Cerebellar nuclear complex (tissue), 1 donor: ENCODE measurements at places on chromosomes 7 and 10.

DNA sequence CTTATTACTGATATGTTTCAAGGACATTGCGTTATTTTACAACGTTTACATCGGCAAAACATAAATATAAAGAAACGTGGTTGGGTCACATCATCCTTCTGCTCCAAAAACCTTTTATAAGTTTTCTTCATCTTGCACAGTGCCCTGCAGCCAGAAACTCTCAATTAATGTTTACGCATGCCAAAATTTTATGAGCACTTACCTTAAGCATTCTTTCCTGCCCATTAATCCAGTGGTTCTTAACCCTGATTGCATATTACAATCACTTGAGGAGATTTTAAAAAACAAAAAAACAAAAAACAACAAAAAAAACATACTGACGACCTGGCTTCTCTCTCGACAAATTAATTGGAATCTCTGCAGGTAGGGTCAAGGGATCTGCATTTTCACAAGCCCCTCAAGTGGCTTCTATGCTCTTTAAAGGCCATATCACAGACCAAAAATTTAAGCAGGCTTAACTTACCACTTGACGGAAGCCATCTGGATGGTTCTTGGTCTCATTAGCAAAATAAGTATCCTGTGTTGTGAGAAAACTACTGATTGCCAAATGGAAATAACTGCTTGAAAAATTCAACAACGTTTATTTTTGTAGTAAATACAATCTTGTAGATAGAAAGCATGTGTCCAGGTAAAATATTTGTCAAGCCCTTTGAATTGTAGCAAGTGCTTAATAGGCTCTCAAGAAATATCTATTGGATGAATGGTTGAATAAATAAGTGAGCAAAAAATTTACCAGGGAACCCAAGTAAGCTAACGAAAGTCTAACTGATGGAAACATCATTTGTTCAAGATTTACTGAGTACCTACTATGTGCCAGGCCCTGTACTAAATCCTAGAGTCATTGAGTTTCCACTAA lies 30.9 kb upstream of the SLC16A12 start:
- no peak for DNase-seq

DNA sequence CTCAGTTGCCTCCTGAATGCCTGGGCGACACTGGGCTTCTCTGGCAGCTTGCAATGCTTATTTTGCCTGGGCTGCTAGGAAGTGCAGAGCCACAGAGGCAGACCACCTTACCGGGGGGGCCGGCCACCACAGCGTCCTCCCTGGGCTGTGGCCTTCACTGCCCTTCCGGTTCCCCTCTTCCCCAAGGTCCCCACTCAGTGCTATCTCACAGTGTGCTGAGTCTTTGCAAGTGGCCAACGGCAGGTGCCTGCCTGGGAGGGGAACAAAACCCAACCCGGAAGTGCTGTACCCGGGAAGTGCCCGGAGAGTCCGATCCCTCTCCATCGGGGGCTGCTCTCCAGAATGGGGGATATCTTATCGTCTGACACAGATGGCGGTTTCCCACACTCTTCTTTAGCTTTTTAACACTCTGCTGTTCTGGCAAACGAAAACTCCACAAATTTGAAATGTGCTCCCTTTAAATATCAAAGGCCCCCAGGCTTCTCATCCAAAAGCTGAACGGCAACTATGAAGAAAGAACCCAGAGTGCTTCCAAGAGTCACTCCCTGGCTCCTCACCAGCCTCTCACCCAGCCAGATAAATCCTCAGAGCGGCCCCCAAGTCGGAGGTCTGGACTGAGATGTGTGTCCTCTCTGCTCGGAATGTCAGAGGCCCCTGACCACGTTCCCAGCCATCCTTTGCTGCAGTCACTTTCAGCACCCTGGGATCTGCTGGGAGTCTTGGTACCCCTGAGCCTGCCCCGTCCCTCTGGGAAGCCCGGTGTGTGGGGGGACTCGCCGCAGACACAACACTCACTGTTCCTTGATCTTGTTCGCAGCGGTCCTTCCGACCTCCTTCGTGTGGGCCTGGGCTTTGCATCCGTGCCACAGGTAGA lies 165.1 kb downstream of the SVIL start:
- no peak for DNase-seq

GRCh38 chr7:112293416-112293815 lies 86.9 kb downstream of the ZNF277 start:
- no peak for DNase-seq

- DNase-seq: no peak
These were observed 138.9 kb downstream of the ADK start for GRCh38 chr10:74289951-74290350.

DNA sequence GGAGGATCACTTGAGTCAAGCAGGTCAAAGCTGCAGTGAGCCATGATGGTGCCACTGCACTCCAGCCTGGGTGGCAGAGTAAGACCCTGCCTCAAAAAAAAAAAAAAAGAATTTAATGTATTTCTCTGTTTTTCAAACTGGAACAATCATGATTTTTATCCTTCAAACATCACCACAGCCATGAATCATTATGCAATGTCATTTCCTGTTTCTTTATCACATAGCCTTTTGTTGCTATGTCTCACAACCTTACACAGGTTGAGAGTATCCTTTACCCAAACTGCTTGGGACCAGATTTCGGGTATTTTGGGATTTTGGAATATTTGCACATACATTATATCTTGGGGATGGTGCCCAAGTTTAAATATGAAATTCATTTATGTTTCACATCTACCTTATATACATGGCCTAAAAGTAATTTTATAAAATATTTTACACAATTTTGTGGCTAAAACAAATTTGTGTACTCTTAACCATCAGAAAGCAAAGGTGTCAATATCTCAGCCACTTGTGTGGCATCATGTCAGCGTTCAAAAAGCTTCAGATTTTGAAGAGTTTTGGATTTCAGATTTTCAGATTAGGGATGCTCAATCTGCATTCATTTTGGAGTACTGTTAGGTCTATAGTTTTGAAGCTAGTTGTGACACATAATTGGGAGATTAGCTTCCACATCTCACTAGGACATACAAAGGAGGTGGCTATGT lies 8.2 kb downstream of the NT5C3A start:
- no peak for DNase-seq

GRCh38 chr7:30594048-30594539 lies 584 bp upstream of the GARS1 start:
- DNase-seq: no peak

- no peak for DNase-seq
These were observed 23.0 kb downstream of the LHPP start for GRCh38 chr10:124484661-124485060.

GRCh38 chr7:155066417-155066950 lies 3.6 kb upstream of the HTR5A start:
- no peak for DNase-seq

GRCh38 chr7:12884033-12884432 lies 196.6 kb downstream of the ARL4A start:
- no peak for DNase-seq

GRCh38 chr10:110137142-110137545 lies 70.3 kb upstream of the MXI1 start:
- DNase-seq: peak; percentile 59

DNA sequence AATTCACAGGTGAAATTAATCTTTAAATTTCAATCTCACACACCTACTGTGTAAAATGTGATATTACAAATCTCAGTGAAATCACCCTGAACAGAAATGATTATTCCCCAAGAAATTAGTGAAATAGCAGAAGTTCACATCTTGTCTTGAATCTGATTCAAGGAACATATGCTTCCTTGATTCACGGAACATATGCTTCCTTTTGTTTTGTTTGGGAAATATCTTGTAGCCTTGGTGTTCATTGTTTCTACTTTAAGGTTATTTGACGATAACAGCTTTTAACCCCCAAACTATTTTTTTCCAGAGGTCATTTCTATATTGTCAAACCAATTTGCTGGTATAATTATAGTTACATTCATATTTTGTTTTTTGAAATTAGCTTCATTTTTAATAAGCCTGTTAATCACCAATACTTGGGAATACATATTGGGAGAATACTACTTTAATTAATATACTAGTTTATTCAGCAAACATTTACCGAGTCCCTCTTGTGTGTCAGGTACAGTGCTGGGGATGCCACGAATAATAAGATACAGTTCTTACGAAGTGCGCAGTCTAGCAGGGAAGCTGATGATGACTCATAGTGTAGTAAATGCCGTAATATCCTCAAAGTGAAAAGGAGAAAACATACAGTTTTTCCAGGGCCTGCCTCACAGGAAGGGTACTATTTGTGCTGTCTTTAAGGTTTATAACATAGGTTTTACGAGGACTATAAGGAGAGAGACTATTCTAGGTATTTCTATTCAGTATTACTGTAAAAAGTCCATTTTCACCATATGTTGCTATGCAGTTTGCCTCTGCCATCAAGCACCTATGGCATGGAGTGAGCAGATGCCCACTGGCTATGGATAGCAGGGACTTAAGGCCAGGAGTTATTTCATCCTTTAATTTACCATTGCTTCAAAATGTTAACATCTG lies 32.5 kb downstream of the PRKAR2B start:
- DNase-seq: no peak

DNA sequence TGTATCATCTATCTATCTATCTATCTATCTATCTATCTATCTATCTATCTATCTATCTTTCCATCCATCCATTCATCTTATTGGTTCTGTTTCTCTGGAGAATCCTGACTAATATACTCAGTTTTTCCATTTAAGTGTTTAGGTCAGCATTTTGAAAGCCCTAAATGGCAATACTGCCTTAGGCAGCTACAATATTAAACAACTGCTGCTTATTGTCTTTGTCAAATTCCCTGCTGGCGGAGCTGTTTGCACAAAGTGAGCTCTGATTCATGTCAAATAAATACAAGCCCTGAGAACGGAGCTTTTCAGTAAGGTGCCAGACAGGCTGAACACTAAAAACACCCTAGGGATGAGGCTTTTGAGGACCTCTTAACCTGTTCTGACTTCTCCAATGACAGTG lies 7.1 kb upstream of the KLHL7 start:
- no peak for DNase-seq

- DNase-seq: no peak
These were observed 80.8 kb downstream of the VWDE start for GRCh38 chr7:12322903-12323300.

GRCh38 chr7:98641646-98642500 lies 24.8 kb downstream of the NPTX2 start:
- DNase-seq: no peak

DNA sequence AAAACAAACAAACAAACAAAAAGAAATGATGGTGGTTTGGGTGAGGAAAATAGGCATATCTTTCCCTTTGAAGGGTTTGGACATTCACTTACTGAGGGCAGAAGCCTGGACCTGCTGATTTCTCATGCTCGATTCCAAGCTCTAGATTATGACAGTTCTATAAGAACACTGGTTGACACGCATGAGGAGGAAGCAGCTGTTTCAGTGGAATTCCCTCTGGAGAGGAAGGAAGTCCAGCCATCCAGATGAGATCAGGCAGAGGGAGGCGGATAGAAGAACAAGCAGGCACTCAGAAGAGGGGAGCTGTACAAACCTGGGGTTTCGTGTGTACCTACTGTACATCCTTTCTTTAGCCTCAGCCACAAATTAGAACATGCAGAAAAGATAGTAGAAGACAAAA lies 691.9 kb downstream of the INHBA start:
- no peak for DNase-seq

- DNase-seq: no peak
These were observed 105.8 kb downstream of the ARHGAP22 start for GRCh38 chr10:48498940-48499510.

GRCh38 chr7:140269004-140269638 lies 92.3 kb upstream of the KDM7A start:
- DNase-seq: no peak

- DNase-seq: no peak
These were observed 64.9 kb downstream of the DAGLB start for GRCh38 chr7:6382817-6383216.
